ENCODE measurements at places on chromosomes 12 and 14. TPM values are rescaled to one million over a fixed set of nuclear protein-coding genes. Genes with fewer than 3 reads are reported as not detected.

- no peak for DNase-seq
Measured at GRCh38 chr14:95078867-95079266, 78.5 kb downstream of the DICER1 start.

DNA sequence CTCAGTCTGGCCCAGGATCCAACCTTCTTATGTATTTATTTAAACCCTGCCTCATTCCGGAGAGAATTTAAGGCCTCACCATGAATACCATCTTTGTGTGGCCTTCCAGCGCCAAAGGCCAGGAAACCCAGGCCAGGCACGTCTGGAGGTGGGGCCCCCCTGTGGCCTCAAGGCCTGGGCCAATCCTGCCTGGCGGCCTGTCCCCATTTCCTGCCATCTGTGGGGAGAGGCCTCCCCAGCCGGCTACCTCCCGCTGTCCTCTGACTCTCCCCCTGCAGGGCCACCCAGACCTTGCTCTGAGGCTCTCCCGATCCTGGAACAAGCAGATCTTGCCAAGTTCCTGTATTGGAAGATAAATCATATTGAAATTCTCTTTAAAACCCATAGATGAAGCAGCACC, 37.4 kb upstream of the MEG3 start:
- DNase-seq: no peak

- DNase-seq: no peak
Measured at GRCh38 chr12:56031987-56032386, 9.7 kb upstream of the RPS26 start.

DNA sequence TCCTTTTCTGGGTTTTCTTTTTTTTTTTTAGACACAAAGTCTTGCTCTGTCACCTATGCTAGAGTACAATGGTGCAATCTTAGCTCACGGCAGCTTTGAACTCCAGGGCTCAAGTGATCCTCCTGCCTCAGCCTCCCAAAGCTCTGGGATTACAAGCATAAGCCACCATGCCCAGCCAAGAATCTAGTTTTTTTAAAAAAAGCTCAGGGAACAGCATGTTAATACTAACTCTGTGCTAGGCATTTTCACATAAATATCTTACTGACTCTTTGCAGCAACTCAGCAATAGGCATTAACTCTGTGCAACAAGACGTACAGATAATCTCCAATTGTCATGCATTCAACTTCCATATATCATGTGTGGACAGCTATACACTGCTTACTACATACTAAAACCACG, 97.4 kb downstream of the LLPH start:
- no peak for DNase-seq

DNA sequence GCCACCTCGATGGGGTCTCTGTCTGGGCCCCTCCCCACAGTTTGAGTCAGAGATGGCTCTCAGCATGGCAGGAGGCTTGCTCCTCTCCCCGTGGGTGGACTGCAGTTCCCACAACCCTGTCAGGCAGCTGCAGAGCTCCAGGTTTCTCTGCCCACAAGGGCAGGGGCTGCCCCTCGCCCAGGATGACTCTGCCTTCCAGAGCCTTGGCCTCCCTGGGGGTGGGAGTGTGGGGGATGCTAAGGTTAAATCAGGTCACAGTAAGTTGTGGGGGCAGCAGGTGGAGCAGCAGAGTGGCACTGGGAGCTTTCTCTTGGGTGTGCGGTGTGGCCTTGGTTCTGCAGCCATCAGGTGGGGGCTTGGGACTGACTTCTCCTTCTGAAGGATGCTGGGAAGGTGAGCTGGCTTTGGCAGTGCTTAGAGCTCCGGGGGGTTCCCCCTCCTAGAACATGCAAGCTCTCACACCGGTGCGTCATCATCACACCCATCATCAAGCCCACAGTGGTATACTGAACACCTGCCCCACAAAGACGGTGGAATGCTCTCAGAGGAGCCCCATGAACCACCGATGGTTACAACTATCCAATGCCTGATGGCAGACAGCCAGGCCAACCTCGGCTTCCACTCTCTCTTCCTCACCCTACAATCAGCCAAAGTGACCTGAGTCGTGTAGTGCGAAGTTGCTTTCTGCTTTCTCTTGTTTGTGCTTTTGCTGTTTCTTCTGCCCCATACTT, 39.7 kb downstream of the ERH start:
- DNase-seq: no peak

RAD9B gene
- 1.2 TPM for polyA plus RNA-seq

FAM90A1 gene
- 2.6 TPM for polyA plus RNA-seq

PFDN5 gene
- 689 TPM for polyA plus RNA-seq

Measured in left renal cortex interstitium (tissue), 4 donors.